ENCODE measurements at places on chromosomes 1 and 21. TPM values are rescaled to one million over a fixed set of nuclear protein-coding genes. Genes with fewer than 3 reads are reported as not detected.

The ORC1 gene
- total RNA-seq = 2.3 TPM

GRCh38 chr1:1619917-1620361 is 4.6 kb downstream of the MIB2 start:
- DNase-seq = no peak
- H3K27ac ChIP-seq = no peak overlapping the region
- no peaks in the 10 kb centered on the region for H3K27me3 ChIP-seq
- no peak overlapping the region for H3K4me3 ChIP-seq
- H3K36me3 ChIP-seq = peaks cover 45% of the 10 kb centered on the region

GRCh38 chr1:116768416-116769103 is 14.3 kb downstream of the CD2 start:
- H3K4me3 ChIP-seq = no peak overlapping the region
- H3K27me3 ChIP-seq = no peaks in the 10 kb centered on the region
- H3K36me3 ChIP-seq = no peaks in the 10 kb centered on the region

DNA sequence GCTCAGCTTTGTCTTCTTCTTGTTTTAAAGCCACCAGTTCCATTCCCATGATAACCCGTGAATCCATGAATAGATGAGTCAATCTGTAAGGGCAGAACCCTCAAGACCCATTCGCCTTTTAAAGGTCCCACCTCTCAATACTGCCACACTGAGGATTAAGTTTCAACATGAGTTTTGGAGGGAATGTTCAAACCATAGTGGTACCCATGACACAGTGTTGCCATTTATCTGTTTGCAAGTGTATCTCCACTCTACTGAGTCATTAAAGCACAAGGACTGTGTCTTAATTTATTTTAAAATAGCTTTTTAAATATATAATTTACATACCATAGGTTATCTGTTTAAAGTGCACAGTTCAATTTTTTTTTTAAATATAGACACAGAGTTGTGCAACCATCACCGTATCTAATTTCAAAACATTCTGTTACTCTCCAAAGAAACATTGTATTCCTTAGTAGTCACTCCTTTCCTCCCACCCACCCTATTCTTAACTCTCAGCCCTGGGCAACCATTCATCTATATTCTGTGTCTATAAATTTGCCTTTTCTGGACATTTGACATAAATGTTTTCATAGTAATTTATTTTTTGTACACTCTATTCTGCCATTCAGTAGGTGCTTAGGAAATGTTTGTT is 4.8 kb upstream of the IL24 start:
- DNase-seq = no peak
- H3K4me3 ChIP-seq = no peak overlapping the region
- H3K27ac ChIP-seq = no peak overlapping the region

GRCh38 chr1:200081151-200081968 is 53.9 kb downstream of the NR5A2 start:
- no peak for DNase-seq
- no peaks in the 10 kb centered on the region for H3K27me3 ChIP-seq
- no peaks in the 10 kb centered on the region for H3K4me1 ChIP-seq
- no peaks in the 10 kb centered on the region for H3K36me3 ChIP-seq
- no peak overlapping the region for H3K4me3 ChIP-seq

DNA sequence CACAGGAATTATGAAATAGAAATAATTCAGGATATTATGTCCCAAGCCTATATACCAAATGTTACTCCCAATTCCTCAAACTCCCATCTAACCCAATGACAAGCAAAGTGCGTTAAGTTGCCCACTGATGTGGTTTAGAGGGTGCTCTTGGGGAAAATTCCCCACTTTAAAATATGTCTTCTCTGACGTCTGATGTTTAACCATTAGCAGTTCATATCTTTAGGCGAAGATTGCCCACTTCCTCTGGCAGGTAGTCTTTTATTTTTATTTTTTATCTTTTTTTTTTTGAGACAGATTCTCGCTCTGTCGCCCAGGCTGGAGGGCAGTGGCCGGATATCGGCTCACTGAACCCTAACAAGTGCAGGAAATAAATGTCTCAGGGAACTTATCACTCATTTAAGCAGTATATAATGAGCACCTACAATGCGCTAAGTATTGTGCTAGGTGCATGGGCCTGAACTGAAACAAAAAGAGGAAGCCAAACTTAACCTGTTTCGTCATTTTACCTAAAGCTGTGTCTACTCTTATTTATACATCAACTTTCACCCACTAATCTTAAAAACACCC is 1.3 kb upstream of the LYST start:
- H3K27me3 ChIP-seq = no peaks in the 10 kb centered on the region
- H3K27ac ChIP-seq = peak overlapping the region; percentile 93
- H3K4me1 ChIP-seq = peaks cover 44% of the 10 kb centered on the region
- H3K36me3 ChIP-seq = no peaks in the 10 kb centered on the region
- peak overlapping the region; percentile 75 for H3K4me3 ChIP-seq

DNA sequence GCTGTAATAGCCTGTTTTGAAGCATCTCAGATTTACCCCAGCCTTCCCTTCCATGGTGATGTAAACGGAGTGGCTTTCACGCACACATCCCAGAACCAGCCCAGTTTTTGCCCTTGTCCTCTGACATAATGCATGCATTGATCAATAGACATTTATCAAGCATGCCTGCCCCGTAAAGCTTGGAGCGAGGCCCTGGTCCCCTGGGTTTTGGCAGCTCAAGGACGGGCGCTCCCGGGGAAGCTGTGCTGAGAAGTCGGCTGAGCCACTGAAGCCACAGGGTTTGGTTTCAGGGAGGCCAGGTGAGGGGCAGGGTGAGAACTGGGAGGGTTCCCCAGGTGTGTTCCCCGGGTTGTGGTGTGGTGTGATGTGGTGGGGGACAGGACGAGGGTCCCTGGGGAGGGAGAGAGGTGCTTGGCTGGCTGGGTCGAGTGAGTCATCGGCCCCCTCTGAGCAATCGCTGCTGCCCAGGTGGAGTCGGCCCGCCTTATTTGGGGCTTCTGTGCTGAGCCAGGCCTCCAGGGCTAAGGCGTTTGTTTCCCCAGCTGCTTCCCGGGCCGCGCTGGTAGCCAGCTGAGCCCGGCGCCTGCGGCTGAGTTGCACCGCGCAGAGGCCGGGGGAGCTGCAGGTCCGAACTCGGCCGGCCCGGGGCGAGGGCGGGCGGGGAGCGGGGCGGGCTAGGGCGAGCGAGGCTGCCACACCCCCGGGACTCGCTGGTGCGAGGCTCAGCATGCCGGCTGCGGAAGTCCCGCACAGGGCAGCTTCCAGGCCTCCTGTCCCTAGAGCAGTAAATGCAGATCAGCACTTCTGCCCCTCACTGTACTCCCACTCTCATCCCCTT is 23.6 kb downstream of the ATP2B4 start:
- no peaks in the 10 kb centered on the region for H3K27me3 ChIP-seq
- peak overlapping the region; percentile 84 for H3K27ac ChIP-seq
- DNase-seq = no peak
- peaks cover 25% of the 10 kb centered on the region for H3K4me1 ChIP-seq
- H3K36me3 ChIP-seq = no peaks in the 10 kb centered on the region
- peak overlapping the region; percentile 60 for H3K4me3 ChIP-seq

GRCh38 chr1:77659879-77660593 is 22.4 kb downstream of the ZZZ3 start:
- peaks cover 3% of the 10 kb centered on the region for H3K4me1 ChIP-seq
- H3K27me3 ChIP-seq = no peaks in the 10 kb centered on the region
- H3K4me3 ChIP-seq = no peak overlapping the region
- no peak overlapping the region for H3K27ac ChIP-seq
- peaks cover 7% of the 10 kb centered on the region for H3K36me3 ChIP-seq

GRCh38 chr1:92752719-92753118 is 32.2 kb downstream of the EVI5 start:
- no peaks in the 10 kb centered on the region for H3K36me3 ChIP-seq
- H3K27ac ChIP-seq = no peak overlapping the region
- DNase-seq = no peak

DNA sequence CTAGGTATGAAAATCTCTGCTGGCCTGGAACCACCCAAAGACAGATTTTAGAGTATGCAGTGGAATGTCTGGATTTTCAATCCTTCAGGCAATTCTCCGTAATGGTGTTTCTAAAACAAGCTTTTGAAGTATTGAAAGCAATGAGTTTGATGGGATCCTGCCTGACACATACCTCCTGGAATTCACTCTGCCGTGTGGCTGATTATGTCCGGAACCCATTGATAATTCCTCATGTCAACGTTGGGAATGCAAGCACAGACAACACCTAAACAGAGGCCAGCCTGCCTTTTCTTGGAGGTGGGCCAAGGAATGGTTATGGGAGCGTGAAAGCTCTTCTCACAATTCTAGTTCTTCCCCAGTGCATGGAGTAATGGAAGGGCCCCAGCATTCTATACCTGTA is 168.9 kb upstream of the HMCN1 start:
- H3K36me3 ChIP-seq = no peaks in the 10 kb centered on the region
- H3K4me1 ChIP-seq = peaks cover 5% of the 10 kb centered on the region
- no peak overlapping the region for H3K4me3 ChIP-seq
- H3K27ac ChIP-seq = no peak overlapping the region
- H3K27me3 ChIP-seq = no peaks in the 10 kb centered on the region
- DNase-seq = no peak

DNA sequence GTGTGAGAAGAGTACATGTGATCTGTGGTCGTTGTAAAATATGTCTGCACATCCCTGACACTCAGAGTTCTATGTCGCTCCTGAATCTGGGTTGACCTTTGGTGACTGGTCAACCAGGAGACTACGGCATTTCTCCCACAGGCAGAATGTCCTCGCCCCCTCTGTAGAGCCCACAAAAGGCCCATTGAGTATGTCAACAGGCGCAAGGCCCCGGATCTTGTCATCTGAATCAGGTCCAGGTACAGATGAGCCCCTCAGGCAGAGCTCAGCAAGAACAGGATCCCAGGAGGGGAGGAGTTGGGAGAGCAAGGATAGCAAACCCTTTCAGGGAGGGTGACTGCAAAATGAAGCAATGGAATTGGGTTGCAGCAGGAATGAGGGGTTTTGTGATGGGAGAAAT is 126.5 kb downstream of the MATN1 start:
- no peak for DNase-seq
- H3K27me3 ChIP-seq = no peaks in the 10 kb centered on the region

GRCh38 chr1:46533179-46533864 is 18.1 kb downstream of the KNCN start:
- no peaks in the 10 kb centered on the region for H3K36me3 ChIP-seq
- H3K4me1 ChIP-seq = peaks cover 34% of the 10 kb centered on the region
- H3K27ac ChIP-seq = peak overlapping the region; percentile 82
- peak overlapping the region; percentile 67 for H3K4me3 ChIP-seq
- DNase-seq = no peak
- H3K27me3 ChIP-seq = no peaks in the 10 kb centered on the region

The GBP2 gene
- 23.6 TPM for total RNA-seq

The ZSWIM5 gene
- total RNA-seq = 0.66 TPM

The CCDC181 gene
- total RNA-seq = not detected

The RAD54L gene
- 1.9 TPM for total RNA-seq

The JAM2 gene
- total RNA-seq = 0.38 TPM

GRCh38 chr1:209190591-209191261 is 392.8 kb upstream of the CAMK1G start:
- H3K4me3 ChIP-seq = no peak overlapping the region
- H3K4me1 ChIP-seq = no peaks in the 10 kb centered on the region
- no peaks in the 10 kb centered on the region for H3K36me3 ChIP-seq
- H3K27me3 ChIP-seq = no peaks in the 10 kb centered on the region

DNA sequence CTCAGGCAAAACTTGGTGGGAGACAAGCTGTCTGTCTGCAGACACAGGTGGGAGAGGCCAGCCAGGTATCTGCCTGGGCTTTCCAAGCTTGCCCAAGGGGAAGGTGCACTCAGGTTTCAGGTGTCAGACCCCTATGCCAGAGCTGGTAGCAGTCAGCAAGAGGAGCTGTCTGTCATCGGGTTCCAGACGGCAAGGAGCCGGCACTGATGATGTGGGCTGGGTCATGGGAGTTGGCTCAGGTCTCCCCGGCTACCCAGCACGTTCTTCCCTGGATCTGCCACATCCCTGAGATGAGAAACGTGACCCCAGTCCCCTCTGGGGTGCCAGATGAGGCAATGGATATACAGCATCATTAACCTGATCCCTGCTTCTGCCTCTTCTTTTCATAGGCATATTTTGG is 23.0 kb downstream of the TMCC2 start:
- no peaks in the 10 kb centered on the region for H3K27me3 ChIP-seq
- no peak overlapping the region for H3K27ac ChIP-seq
- H3K36me3 ChIP-seq = no peaks in the 10 kb centered on the region
- no peak for DNase-seq
- H3K4me1 ChIP-seq = peaks cover 36% of the 10 kb centered on the region

DNA sequence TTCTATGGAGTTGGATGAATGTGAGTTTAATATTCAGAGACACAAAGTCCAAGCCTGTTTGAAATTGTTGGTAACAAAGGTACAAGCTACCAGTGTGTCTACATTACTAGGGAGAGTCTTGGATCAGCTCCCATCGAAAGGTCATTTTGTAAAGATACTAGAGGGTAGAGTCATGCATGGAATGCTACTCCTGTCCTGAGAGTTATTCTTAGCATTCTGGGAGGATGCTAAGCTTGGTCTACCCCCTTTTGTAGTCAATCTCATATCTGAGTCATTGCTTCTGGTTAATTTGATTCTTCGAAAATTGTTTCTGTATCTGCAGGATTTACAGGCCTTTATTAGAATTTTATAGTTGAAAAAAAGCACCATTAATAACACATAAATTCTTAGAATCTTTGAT is 240.2 kb downstream of the ST6GALNAC3 start:
- no peaks in the 10 kb centered on the region for H3K36me3 ChIP-seq
- no peak overlapping the region for H3K4me3 ChIP-seq
- H3K27me3 ChIP-seq = no peaks in the 10 kb centered on the region
- H3K27ac ChIP-seq = no peak overlapping the region
- H3K4me1 ChIP-seq = no peaks in the 10 kb centered on the region
- DNase-seq = no peak

GRCh38 chr1:3702990-3703728 is 49.1 kb upstream of the CCDC27 start:
- no peak overlapping the region for H3K4me3 ChIP-seq
- peaks cover 98% of the 10 kb centered on the region for H3K4me1 ChIP-seq
- DNase-seq = no peak
- peak overlapping the region; percentile 60 for H3K27ac ChIP-seq
- H3K27me3 ChIP-seq = no peaks in the 10 kb centered on the region
- H3K36me3 ChIP-seq = no peaks in the 10 kb centered on the region

GRCh38 chr1:215003686-215004085 is 78.9 kb upstream of the KCNK2 start:
- no peak for DNase-seq
- no peak overlapping the region for H3K27ac ChIP-seq
- H3K27me3 ChIP-seq = no peaks in the 10 kb centered on the region

The LRRC53 gene
- total RNA-seq = not detected

The DIO1 gene
- total RNA-seq = not detected

The SLC30A7 gene
- total RNA-seq = 16.8 TPM

- no peaks in the 10 kb centered on the region for H3K36me3 ChIP-seq
- H3K27me3 ChIP-seq = no peaks in the 10 kb centered on the region
- no peaks in the 10 kb centered on the region for H3K4me1 ChIP-seq
- no peak overlapping the region for H3K27ac ChIP-seq
- H3K4me3 ChIP-seq = no peak overlapping the region
- no peak for DNase-seq
Measured at GRCh38 chr1:232851532-232851931, 46.3 kb downstream of the MAP10 start.

The TUT4 gene
- total RNA-seq = 56.1 TPM

GRCh38 chr1:184156521-184157393 is 105.2 kb downstream of the TSEN15 start:
- DNase-seq = no peak
- no peak overlapping the region for H3K4me3 ChIP-seq
- H3K27me3 ChIP-seq = no peaks in the 10 kb centered on the region
- H3K36me3 ChIP-seq = no peaks in the 10 kb centered on the region

Data from esophagus squamous epithelium (tissue), 5 donors.